Dermis blood vessel endothelial cell (primary cell): ENCODE measurements at places on chromosomes 12 and 14.

- no peak for DNase-seq
These were observed 8.1 kb downstream of the ITGA7 start for GRCh38 chr12:55699471-55700055.

DNA sequence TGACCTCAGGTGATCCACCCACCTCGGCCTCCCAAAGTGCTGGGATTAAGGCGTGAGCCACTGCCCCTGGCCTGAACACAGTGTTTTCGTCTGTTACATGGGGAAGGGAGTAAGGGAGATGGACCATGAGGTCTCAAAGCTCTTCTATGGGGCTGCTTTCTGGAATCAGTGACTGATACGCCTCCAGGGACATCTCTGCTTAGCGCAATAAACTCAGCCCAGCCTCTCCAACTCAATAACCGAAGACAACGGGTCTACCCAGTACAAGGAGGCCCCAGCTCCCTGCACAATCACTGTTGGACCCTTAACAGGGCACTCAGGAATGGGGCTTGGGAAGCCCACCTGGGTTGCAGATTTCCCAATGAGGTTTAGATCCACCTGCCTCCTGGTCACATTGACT is 42.6 kb upstream of the CHGA start:
- no peak for DNase-seq

DNA sequence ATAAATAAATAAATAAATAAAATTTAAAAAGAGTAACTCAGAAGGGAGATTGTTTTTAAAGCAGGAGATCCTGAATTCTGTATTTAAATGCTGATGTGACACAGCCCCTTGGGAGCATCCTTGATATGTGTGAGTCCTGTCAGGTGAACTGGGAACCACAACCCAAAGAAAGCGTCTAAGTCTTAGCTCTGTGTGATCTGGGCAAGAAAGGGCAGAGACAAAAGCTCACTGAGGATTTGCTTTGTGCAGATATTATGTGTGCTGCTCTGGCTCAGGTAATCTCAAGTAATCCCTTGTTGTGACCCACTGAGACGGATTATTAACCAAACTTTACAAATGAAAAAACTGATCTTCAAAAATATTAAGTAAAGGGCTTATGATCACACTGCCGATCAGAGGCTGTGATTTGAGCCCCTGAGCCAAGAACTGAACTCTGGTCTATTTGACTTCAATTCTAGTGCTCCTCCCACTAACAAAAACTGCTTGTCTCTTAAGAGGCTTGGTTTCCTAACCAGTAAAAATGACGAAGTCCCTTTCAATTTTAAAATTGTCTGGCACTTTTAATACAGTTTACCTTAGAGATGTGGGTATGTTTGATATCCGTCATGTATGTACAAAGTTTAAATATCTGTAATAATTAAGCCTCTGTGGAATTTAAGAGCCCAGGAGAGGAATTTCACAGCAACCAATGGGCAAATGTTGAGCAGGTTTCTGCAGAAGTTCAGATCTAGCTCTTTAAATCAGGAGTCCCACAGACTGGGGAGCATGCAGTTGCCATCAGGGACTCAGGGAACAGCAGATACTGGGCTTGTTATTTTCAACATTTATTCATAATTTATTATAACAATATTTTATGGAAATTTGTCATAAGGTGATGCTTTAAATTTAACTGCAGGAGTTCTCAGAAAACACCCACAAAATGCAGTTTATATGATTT is 46.1 kb downstream of the CPM start:
- no peak for DNase-seq

DNA sequence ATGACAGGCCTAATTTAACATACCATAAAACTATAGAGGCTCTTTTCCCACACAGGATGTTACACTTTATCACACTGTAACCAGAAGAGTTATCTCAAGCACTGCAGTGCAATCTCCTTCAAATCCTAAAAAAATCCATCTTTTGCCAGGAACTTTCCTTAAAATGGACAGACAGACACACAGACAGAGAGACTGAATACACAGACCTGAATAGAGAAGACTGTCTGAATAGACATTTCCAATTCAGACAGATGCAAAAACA is 6.5 kb downstream of the CORO1C start:
- no peak for DNase-seq

GRCh38 chr12:107832441-107832840 is 57.9 kb downstream of the ASCL4 start:
- DNase-seq, result no peak

- DNase-seq, result no peak
These were observed 268.9 kb downstream of the SUDS3 start for GRCh38 chr12:118645219-118645618.

DNA sequence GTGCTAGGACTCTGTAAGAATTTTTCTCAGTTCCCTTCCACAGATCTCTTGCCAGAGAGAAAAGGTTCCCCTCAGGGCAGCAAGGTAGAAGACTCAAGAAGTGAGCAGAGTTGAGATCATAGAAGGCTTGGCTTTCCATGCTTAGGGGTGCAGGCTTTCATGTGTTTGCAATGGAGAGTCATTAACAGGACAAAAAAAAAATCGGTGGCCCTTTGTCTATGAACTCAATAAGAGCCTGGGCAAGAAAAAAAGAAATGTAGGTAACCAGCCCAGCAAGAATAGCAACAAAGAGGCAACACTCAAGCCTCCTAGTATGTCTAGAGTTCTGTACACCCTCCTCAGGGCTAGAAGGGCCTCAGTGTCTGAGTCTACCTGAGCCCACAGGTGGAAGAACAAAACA is 23.4 kb upstream of the LRP6 start:
- DNase-seq, result no peak

- no peak for DNase-seq
These were observed 16.9 kb upstream of the SLC6A15 start for GRCh38 chr12:84929501-84929900.

GRCh38 chr14:35420036-35420811 is 15.7 kb upstream of the NFKBIA start:
- DNase-seq, result no peak

- DNase-seq, result no peak
These were observed 88.2 kb upstream of the NTF3 start for GRCh38 chr12:5343711-5344110.

DNA sequence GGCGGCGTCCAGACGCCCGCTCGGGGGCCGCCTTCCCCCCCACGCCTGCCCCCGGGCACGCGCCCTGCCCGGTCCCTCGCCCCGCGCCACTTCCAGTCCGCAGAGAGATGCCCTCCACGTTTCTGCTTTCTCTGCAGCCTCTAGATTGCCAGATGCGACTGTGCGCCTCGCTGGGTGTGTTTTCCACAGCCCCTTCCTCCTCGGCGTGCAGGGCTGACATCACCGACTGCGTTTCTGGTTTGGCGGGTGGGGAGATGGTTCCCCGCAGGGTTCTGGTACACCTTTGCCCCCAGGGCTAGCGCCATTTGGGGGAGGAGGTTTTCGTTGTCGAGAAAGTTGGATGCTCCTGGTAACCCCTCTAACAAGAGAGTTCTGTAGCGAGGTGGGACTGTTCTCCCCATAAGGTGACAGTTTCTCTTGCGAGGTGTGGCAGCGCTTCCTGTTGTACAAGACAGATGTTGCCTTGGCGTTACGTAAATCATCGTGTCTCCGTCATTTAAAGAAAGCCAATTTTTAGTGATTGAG is 1.5 kb downstream of the CALM1 start:
- DNase-seq, result peak; percentile 60

DNA sequence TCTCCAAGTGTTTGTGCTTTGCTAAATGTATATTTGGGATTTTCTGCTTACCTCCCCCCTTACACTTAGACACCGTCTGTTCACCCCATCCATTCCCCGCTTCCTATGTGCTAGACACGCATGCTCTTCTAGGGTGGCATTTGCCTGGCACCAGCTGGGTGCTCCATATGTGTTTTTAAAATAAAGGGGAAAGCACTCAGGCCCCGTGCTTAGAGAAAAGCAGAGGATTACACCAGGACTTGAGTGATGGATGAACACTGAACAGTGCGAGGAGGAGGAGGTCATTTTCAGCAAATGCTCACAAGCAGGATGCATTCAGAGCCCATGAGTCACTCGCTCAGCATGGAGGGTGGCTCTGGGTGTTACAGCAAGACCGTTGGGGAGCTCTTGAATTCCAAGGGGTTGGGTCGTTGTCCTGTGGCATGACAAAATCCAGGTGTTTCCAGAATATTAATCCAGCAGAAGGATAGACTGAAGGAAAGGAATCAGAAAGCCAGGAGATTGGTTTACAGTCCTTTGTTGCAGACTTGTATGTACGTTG is 2.9 kb upstream of the BDKRB1 start:
- DNase-seq, result no peak

GRCh38 chr14:103507751-103508150 is 14.9 kb downstream of the CKB start:
- no peak for DNase-seq

- DNase-seq, result no peak
These were observed 63.8 kb upstream of the CAPRIN2 start for GRCh38 chr12:30818562-30818961.

- no peak for DNase-seq
These were observed 184.0 kb downstream of the MSRB3 start for GRCh38 chr12:65462484-65462883.

DNA sequence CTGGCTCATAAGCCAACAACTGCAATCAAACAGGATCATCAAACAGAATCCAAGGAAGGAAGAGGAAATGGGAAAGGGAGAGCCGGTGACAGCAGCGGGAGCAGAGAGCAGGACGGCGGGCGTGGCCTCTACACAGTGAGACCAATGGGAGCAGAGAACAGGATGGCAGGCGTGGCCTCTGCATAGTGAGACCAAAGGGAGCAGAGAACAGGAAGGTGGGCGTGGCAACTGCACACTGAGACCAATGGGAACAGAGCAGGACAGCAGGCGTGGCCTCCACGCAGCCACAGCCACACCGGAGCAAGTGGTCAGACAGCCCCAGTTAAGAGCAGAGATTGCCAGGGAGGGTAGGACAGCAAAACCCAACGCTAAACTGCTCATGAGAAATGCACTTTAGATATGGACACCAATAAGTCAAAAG is 16.4 kb downstream of the LRCOL1 start:
- DNase-seq, result peak; percentile 98

- peak; percentile 10 for DNase-seq
These were observed 3.3 kb downstream of the HHIPL1 start for GRCh38 chr14:99648027-99648784.

GRCh38 chr14:38405851-38406635 is 150.2 kb upstream of the CLEC14A start:
- DNase-seq, result peak; percentile 44

GRCh38 chr12:6791931-6792520 is 2.7 kb downstream of the CD4 start:
- DNase-seq, result no peak

GRCh38 chr14:59356312-59356711 is 108.9 kb downstream of the GPR135 start:
- DNase-seq, result no peak

DNA sequence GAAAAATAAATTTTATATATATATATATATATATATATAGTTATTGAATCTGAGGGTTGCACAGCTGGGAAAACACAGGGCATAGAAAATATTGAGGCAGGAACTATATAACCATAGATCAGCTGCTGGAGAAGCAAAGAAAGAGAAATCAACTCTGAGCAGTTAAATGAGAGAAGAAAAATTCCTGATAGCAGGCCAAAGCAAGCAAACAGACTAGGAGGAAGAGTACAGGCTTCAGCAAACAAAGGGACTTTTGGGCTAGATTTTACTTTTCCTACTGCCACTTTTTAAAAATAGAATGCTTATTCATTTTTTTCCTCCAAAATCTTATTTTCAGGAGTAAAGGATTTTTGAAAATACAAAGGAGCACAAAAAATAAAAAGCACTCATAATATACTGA is 216.0 kb upstream of the PRKD1 start:
- no peak for DNase-seq

- DNase-seq, result no peak
These were observed 83.2 kb downstream of the BCL11B start for GRCh38 chr14:99188731-99189191.

DNA sequence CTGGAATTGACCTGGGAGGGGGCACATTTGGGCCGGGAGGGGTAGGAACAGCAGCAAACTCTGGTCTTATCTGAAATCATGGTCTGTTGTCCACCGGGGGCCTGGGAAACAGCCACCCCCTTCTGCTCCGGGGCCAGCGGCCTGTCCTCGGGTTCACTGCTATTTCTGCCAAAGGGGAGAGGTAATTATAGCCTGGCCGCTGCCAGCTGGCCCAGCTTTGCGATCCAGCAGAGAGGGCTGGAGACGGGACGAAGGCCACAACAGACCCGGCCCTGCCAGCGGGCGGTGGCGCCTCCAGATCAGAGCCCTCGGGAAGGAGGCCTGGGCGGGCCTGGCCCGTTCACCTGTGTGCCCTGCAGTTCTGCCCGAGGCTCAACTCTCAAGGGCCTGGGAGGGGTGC is at the start of gene C14orf180:
TSS of gene C14orf180 (plus strand) at position 258 of the 400 bp plus-strand sequence. CDS start 6,667 bp downstream, outside the sequence.
- DNase-seq, result no peak

GRCh38 chr12:42332301-42333285 is 6.6 kb downstream of the PPHLN1 start:
- DNase-seq, result peak; percentile 73
